ENCODE measurements at places on chromosomes 5 and 9.

DNA sequence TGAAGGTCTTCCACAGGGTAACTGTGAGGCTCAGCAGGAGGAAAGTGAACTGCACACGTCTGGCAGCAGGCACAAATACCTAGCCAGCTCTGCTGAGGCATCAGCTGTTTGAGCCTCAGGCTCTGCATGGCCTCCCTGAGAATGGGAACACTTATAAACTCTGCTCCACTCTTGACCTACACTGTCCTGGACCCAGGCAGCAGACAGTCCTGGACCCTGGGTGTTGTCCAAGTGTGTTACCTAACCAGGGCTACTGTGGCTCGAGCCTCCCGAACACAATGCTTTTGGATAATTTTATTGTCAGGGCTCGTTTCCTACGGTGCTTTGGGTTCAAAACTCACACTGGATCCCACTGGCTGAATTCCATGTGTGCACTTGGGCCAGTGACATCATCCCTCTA, 497.9 kb downstream of the SEMA5A start:
- no peak for DNase-seq

DNA sequence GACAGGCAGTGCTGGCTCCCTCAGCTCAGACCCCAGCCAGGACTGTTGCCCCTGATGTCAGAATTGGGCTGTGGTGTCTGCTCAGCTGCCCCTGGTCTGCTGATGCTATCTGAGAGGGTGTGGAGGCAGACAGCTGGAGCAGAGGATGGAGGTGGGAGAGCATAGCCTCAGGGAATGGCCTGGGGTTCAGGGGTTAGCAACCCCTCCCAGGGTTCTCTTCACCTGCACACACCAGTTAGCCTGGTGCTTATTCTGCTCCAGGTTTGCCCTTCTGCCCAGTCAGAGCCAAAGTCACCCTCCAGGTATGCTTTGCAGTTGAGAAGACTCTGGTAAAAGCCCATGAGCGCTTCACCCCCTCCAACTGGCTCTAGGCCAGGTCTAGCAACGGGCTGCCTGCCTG, 109.8 kb downstream of the SAXO1 start:
- no peak for DNase-seq

DNA sequence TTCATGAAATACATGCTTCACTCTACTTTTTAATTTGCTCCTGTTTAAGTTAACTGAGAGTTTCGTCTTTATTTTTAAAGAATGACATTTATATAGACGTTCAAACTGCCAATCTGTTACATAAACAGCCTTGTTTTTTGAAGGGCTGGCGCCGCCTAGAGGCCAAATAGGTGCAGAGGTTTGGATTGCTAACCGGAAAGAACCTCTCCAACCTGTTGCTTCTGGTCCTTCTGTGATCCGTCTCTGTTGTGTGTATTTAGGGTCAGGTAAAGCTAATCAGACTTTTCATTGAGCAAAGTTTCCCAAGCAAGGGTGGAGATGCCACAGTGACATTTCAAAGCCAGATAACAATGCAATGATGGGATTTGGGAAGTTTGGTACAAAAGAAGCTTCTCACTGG, 39.5 kb upstream of the GLIS3 start:
- peak; percentile 83 for DNase-seq

DNA sequence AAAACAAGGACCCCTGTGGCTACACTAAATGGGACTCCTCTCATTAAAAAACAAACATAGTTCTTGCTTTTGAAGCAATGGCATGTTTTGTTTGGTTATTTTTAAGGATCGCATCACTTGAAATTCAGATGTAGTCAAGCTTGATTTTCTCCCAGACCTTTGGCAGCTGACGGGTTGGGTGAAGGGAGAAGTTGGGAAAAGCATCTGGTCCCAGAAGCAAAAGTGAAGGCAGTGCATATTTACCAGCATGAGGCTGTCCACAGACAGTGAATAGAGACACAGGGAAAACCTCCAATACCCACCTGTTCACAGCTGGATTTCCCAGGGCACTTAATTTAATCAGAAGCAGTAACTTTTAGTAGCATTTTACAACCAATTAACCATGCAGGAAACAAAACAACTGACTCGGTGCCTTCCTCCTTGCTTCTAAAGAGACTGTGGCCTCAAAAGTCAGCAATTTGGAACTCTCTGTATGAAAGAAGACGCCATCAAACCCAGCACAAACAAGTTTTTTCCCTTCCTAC, 245.4 kb downstream of the EBF1 start:
- peak; percentile 11 for DNase-seq

- DNase-seq, result no peak
Observed at GRCh38 chr9:94139672-94140417, 55.6 kb downstream of the PTPDC1 start.

GRCh38 chr5:34524123-34524522, 132.0 kb upstream of the RAI14 start:
- no peak for DNase-seq

DNA sequence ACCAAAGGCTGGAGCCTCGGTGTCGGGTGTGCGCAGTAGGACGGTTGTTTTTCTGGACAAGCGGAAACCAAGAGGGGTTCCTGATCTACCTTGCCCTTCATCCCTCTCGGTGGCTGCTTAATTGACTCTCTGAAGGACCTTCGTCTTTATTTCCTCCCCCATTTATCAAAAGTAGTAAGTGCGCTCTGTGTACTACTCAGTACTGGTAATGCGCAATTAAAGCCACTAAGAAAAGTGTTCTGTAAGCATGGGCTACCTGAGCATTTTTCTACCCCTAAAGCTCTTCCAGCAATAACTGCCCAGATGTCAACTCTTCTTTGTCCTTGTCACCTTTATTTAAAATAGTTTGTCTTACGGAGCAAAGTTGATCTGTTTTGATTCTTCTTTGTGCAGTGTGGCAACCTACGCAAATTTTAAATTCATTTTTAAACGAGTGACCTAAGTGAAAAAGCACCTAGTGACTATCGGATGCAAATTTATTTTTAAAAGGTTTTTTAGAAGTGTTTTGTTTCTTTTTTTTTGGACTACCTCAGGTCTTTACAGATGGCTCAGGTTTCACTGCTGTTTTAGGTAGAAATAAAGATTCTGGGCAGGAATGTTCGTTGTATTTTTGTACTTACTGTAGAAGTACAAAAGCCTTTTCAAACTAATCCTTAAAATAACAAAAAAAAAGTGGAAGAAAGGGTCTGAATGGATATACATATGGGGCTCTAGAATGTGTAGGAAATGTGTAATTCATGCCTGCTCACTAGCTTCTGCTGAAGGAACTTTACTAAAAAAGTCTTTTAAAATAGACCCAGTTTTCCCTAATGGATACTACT, 2.0 kb downstream of the JMY start:
- no peak for DNase-seq

GRCh38 chr5:90514520-90514919, 14.9 kb downstream of the LYSMD3 start:
- no peak for DNase-seq

DNA sequence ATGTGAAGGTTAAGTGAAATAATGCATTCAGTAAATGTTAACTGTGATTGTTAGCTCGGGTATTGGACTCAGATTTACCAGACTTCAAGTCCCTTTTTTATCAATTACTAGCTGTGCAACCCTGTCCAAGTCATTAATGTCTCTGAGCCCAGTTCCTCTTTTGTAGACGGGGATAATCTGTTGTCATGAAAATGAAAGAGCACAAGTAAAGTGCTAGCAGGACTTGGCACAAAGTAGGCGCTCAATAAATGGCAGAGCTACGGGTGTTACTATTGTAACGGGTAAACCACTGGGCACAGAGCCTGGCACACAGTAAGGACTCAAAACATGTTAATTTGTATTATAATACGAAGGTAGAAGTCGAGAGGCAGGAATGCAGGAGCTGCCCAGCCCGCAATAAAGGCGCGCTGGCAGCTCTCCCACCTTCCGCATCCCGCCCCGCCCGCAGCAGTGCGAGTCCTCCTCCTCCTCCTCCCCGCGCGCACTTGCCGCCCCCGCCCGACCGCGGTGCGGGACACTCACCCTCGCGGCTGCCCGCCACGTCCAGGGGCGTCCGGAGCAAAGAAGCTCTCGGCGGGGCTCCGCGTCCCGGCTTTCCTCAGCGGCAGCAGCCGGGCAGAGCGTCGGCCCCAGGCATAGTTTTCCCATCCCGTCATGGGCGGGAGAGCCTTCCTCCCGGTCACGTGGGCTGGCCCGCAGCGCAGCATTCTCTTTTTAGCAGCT, at the start of gene C1QTNF2:
TSS of gene C1QTNF2 (minus strand) at position 637 of the 723 bp plus-strand sequence. CDS start 15,615 bp downstream, outside the sequence.
- no peak for DNase-seq

GRCh38 chr9:137160716-137161557, 8.9 kb downstream of the LRRC26 start:
- DNase-seq, result no peak

DNA sequence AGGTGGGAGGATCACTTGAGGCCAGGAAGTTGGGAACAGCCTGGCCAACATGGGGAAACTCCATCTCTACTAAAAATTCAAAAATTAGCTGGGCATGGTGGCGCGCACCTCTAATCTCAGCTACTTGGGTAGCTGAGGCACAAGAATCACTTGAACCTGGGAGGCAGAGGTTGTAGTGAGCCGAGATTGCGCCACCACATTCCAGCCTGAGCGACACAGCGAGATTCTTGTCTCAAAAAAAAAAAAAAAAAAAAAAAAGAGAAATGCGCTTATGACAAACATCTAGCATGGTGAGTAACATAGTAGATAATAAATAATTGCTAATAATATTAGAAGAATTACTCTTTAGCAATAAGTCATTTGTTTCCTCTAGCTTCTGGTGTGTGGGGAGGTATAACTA, 25.9 kb downstream of the RUSC2 start:
- no peak for DNase-seq

- DNase-seq, result no peak
Observed at GRCh38 chr9:114725930-114726329, 43.9 kb upstream of the TEX48 start.

DNA sequence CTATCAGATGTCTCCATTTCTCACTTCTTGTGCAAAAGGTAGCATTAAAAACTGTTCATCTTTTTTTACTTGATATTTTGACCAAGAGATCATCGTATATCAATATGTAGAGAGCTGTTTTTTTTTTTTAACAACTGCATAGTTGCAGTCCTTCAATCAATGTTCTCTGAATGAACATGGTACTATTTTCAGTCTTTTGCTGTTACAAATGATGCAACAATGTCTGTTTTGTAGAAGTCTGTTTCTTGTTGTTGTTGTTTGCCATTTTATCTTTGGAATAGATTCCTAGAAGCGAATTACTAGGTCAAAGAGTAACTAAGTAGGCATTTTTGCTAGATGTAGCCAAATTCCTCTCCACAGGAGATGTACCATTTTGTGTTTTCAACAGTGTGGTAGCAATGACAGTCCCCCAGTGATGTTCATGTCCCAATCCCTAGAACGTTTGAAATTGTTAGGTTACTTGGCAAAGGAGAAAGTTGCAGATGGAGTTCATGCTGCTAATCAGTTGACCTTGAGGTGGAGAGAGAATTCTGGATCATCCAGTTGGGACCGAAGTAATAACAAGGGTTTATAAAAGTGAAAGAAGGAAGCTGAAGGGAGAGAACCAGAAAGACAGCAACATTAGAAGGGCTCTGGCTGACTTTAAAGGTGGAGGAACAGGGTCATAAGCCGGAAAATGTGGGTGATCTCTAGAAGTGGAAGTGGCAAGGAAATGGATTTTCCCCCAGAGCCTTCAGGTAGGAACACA, 6.3 kb downstream of the MTREX start:
- DNase-seq, result no peak

DNA sequence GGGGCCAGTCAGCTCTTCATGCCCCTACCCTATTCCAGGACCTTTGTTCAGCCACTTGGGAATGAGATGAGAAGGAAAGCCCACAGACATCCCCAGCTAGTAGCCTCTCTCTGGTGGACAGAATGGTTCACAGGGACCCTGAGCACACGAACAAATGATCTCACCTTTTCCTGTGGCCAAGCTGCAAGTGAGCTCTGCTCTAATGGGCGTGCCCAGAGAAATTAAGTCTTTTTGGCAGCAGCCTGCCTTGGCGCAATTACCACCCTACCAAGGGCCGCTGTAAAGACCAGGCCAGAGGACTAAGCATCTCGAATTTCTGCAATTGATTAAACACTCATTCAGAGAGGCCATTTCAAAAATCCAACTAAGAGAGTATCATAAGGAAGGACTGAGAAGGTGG, 56.0 kb downstream of the WHRN start:
- DNase-seq, result no peak

GRCh38 chr5:87787625-87788256, 375.0 kb upstream of the CCNH start:
- no peak for DNase-seq

GRCh38 chr9:14222149-14222835, 91.6 kb downstream of the NFIB start:
- no peak for DNase-seq

GRCh38 chr9:86469476-86470250, 115.5 kb upstream of the TUT7 start:
- DNase-seq, result no peak

DNA sequence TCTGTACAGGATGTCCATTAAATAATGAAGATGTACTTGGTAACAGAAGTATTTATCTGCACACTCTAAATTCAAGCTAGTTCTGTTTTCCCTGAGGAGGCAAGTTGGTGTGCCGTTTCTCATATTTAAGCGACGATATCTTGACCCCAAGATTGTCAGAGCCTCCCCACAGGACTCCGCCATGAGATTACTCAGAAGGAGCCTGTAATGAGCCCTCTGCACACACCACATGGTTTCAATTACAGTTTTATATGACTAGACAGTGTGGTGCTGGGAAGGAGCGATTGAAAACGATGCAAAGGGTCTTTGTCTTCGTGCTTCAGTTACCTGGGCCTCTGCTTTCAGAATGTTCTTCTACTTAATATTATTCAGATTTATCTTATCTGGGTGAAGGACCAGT, 840.4 kb upstream of the WWC1 start:
- DNase-seq, result no peak

- DNase-seq, result no peak
Observed at GRCh38 chr9:4933177-4933576, 51.9 kb upstream of the JAK2 start.

DNA sequence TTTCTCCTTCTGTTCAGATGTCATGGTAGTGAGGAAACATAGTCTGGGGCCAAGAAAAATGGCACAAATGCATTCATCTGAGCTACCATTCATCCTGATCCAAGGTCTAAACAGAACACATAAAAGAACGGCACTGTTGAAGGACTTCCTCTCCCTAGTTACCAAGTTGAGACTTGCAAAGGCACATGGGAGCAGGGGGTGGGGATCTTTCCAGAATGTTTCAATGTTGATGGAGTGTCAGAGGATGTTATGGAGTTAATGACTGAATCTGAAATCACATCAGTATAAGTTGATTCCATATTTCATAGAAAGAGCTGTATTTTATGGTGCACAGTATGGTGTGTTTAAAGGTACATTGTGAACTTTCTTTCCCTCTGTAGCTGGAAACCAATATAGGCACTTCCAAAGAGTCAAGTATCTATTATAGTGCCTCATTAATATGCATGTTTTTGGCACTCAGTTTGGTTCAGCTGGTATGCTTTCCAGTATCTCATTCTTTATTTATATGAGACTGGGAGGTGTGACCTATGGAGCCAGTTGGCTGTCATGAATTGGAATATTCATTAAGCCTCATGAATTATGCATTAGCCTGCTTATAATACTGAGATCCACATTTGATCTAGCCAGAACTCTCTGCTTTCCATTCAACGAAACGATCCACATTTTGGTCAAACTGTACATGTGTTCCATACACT, 603.0 kb downstream of the NR2F1-AS1 start:
- no peak for DNase-seq

GRCh38 chr5:53239301-53239990, 129.9 kb upstream of the MOCS2 start:
- DNase-seq, result no peak

GRCh38 chr5:58208674-58209073, 251.2 kb downstream of the PLK2 start:
- no peak for DNase-seq
